ENCODE measurements at places on chromosomes 13 and 19.

GRCh38 chr19:18961767-18962620 lies 21.0 kb upstream of the HOMER3 start:
- DNase-seq, result no peak

DNA sequence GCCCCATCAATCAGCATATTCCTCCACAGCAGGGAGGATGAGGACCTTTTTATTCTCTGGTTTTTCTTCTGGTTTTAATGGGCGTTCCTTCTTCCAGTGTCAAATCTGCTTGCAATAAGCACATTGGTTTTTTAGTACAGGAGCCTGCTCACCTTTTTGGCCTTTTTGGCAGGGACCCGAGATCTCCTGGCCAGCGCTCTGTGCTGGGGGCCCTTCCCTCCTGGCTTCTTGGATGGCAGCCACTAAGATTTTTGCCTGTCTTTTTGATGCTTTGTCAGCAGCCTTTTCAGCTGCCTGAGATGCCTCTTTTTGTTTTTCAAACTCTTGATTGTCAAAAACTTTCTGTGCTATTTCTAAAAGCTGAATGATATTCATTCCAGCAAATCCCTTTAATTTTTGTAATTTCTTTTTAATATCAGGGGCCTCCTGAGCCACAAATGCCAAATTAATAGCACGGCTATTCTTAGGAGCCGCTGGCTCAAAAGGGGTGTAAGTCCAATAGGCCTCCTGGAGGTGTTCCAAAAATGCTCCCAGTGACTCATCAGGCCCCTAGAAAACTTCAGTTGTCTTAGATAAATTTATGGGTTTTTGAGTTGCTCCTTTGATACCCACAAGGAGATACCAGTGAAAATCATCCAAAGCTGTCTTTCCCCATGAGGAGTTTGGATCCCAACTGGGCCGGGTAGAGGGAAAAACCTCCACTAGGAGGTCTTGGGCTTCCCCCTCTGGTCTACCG lies 73.0 kb downstream of the ZNF100 start:
- no peak for DNase-seq

DNA sequence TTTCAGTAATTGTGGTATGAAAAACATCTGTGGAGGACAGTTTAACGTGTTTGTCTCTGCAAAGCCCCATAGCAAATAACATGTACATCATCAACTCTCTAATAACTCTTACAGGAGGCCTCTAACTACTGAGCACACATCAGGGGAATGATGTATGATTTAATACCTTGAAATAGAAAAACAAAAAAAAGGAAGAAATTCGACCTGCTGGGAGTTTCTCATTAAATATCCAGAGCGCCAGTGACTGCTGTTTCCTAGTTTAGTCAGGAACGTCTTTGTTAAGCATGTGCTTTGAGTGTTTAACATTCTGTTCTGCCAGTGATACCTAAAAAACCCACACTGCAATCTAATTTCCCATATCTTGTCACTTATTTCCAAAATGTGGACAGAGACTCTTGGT lies 235.4 kb downstream of the PCDH20 start:
- DNase-seq, result no peak

DNA sequence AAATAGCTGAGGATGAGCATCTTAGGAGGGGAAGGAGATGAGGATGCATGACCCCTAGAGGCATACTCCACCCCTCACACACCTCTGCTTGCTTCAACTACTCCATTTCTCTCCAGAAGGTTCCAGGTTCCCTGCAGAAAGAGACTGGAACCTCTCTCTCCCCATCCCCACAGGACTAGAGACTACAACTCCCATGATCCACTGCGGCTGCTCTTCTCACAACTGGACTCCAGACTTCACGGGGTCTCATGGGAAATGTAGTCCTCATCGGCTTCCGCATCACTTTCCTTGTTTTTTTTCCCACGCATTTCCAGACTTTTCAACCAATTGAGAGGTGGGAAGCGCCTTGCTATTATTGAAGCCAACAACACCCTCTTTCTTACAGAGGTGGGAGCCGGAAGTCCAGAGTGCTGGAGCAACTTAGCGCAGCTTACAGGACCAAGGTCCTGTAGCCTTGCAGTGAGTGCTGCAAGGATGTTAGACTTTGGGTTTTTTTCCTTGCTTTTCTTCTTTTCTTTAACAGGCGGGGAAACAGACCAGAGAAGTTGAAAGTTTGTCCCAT lies 13.9 kb upstream of the CACNG6 start:
- DNase-seq, result peak; percentile 66

DNA sequence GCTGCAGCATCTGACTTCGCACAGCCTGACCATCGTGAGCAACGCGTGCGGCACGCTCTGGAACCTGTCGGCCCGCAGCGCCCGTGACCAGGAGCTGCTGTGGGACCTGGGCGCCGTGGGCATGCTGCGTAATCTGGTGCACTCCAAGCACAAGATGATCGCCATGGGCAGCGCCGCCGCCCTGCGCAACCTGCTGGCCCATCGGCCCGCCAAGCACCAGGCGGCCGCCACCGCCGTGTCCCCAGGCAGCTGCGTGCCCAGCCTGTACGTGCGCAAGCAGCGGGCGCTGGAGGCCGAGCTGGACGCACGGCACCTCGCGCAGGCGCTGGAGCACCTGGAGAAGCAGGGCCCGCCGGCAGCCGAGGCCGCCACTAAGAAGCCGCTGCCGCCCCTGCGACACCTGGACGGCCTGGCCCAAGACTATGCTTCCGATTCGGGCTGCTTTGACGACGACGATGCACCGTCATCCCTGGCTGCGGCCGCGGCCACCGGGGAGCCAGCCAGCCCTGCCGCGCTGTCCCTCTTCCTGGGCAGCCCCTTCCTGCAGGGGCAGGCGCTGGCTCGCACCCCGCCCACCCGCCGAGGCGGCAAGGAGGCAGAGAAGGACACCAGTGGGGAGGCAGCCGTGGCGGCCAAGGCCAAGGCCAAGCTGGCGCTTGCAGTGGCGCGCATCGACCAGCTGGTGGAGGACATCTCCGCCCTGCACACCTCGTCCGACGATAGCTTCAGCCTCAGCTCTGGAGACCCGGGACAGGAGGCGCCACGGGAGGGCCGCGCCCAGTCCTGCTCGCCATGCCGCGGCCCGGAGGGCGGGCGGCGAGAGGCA lies 13.6 kb downstream of the C19orf25 start:
- DNase-seq, result no peak

- no peak for DNase-seq
Measured at GRCh38 chr19:45173816-45174215, 4.2 kb downstream of the TRAPPC6A start.

DNA sequence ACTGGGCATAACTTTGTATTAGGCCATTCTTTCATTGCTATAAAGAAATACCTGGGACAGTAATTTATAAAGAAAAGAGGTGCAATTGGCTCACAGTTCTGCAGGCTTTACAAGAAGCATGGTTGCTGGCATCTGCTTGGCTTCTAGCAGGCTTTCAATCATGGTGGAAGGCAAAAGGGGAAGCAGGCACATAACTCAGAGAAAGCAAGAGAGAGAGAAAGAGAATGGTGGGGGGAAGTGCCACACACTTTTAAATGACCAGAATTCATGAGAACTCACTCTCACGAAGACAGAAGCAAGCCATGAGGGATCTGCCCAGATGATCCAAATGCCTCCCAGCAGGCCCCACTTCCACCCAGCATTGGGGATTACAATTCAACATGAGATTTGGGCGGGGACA lies 179.7 kb downstream of the SPRY2 start:
- no peak for DNase-seq

DNA sequence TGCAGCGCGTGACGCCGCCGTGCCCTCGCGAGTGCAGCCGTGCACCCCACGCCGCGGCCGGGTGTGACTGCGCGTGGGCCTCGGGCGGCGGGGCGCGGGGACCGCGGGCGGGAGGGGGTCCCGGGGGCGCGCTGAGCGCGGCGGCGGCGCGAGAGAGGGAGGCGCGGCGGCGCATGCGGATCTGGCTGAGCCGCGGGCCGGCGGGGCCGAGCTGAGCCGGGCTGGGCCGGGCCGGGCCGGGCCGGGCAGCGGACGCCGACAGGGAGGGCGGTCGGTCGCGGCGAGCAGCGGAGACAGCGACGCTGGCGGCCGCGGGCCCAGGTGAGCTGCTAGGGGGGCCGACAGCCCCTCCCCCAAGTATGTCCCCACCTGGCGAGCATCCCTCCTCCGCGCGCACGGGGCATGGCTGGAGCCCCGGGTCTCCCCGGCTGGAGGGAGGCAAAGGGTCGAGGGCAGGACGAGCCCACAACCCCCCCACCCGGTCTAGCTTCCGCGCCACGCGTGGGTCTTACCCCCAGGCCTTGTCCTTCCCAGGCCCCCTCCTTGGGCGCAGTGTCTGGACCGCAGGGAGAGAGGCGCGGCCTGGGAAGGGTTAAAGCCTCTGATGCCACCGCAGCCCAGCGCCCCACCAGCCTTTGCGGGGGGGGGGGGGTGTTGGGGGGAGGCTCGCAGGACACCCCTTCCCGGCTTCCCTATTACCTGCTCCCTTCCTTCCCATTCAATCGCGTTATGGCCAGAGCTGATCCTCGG lies at the start of gene SPTBN4:
SPTBN4 (plus strand) TSS at position 17 of the 750 bp plus-strand sequence. CDS start 5,621 bp downstream, outside the sequence.
- DNase-seq, result no peak

- DNase-seq, result no peak
Measured at GRCh38 chr13:67138970-67139369, 91.2 kb downstream of the PCDH9 start.

DNA sequence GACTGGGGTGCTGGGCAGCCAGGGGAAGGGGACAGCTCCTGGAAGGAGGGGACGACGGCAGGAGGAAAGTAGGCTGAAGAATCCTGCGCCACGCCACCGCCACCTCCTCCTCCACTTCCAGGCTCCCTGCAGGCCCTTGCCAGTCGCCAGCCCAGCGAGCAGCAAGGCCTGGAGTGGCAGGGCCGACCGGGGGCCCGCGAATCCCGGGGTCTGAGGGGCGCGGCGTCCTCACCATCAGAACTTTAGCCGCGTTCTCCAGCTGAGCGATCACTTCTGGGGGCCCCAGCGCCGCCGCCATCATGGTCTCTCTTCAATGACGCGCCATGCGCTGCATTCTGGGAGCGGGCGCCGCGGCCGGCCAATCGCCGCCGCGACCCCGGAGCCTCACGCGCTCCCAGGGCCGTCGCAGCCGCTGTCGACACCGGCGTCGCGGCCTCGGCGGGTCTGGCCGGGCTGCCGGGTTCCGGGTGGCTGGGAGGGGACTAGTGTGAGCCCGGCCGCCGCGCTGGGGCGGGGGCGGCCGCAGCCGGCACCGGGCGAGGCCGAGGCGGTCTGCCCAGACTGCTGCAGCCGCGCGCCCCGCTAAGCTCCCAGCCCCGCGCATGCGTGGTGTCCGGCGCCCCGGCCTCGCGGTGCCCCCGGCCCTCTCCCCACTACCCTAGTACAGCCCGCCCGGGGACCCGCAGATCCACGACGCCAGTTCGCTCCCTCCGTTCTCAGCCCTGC lies at the start of gene XPO4:
XPO4 (minus strand) TSS at position 309 of the 726 bp plus-strand sequence; CDS start at position 301, 8 bp downstream.
- DNase-seq, result peak; percentile 81

DNA sequence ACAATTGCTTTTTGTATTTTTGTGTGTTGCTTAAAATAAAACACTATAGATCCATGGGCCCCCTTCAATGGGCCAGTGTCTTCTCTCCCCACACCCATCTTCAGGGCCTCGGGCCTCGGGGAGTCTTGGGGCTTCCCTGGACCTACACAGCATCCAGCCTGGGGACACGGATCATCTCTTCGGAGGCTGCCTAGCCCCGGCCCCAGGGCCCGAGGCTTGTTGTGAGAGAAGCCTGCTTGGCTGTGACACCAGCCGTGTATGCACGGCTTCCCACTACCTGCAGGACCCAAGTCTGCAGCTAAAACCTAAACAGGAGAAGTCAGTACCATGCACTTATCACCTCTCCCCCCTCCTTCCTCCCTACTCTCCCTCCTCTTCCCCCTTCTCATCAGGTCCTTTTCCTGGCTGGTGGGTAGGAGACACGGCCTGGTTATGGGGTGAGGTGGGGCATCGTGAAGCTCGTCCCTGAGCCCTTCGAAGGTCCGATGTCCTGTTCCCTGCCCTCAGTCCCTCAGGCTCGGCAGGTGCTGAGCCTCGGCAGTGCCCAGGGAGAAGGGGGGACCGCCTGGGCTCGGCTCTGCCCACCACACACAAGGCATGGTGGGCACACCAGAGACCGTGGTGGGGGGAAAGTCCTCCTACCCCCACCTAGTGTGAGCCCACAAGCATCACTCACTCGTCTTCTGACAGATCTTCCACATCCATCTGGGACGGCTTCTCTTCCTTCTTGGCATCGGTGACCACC lies 9.5 kb downstream of the C13orf46 start:
- no peak for DNase-seq

GRCh38 chr13:22114630-22115311 lies 443.9 kb downstream of the FGF9 start:
- no peak for DNase-seq

- no peak for DNase-seq
Measured at GRCh38 chr19:5977222-5977784, 637 bp downstream of the RANBP3 start.

- DNase-seq, result no peak
Measured at GRCh38 chr13:109123971-109124370, 494.6 kb downstream of the MYO16 start.

- no peak for DNase-seq
Measured at GRCh38 chr13:75751350-75751749, 115.2 kb downstream of the LMO7 start.

- DNase-seq, result peak; percentile 41
Measured at GRCh38 chr19:4759388-4760284, 31.9 kb upstream of the FEM1A start.

- no peak for DNase-seq
Measured at GRCh38 chr13:33353646-33354045, 68.1 kb upstream of the STARD13 start.

GRCh38 chr13:99065235-99066015 lies 87.6 kb upstream of the DOCK9 start:
- DNase-seq, result no peak

DNA sequence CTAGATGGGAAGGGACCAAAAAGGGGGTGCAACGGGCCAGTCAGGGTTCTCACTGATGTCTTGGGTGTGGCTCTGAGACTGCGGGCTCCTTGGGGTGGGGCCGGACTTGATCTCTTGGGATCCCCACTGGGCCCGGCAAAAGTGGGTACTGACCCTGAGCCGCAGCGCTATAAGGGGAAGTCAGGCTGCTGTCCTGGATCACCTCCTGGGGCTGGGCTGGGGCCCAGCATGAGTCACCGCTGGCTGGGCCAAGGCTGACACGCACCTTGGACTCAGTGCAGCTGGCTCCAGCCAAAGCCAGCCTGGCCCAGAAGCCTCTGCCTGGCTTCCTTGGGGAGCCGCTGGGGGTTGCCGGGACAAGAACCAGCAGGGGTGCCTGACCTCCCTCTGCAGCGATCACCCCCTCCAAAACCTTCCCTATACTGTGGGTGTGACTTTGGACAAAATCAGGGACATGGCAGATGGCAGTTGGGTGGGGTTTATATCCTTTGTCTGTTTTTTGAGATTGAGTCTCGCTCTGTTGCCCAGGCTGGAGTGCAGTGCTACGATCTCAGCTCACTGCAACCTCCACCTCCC lies 617 bp upstream of the IQCN start:
- peak; percentile 58 for DNase-seq

Measured in C1 segment of cervical spinal cord (tissue), 14 donors.